Fibroblast of villous mesenchyme (primary cell): ENCODE measurements at places on chromosomes 1 and 21.

DNA sequence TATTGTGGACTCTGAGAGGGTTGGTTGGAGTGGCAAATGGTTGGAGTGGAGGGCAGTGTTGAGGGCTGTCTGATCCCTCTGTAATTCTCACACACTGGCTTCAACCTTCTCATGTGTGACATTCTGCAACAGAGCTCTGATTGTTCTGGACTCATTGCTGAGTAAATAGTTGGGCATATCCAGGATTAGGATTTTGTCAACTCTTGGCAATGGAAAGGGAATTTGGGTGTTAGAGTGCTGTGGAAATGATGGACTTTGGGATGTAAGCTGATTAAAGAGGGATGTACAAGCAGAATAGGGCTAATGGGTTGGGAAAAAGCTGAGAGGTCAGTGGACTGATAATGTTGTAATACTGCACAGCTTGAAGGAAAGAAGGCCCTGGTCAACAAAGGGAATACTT is 16.5 kb downstream of the TLCD4 start:
- DNase-seq, result no peak

DNA sequence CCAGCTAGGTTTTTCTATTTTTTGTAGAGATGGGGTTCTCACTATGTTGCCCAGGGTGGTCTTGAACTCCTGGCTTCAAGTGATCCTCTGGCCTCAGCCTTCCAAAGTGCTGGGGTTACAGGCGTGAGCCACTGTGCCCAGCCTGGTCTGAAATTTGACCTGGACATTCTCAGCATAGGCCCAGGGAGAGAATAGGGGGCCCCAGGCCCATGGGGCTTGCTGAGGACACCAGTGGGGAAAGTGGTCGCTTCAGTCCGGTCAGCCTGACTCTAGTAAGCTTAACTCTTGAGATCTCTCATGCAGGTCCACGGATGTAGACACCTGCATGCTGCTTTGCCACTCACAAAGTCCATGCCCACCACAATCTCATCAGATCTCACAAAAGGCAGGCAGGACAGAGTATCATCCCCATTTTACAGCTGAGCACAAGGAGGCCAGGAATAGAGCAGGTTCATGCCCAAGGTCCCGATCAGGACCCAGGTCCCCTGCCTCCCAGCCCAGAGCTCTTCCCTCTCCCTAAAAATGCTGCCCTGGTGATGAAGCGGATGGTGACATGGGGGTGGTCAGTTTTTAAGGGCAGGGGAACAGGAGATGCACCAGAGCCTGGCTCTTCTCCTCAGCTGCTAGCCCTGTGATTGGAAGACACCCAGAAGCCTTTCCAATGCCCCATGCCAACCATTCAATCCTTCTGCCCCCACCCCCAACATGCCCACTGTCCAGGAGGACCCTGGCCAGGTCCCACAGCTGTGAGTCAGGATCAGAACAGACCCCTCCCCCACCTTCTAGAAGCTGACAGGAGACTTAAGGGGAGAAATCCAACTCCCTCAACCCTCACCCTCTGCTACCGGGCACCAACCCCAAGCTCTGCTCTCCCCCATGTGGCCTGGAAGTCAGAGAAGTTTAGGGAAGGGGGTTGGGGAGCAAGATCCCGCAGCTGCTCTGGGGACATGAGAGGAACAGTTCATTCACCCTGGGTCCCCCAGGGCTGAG is 1.8 kb downstream of the FHL3 start:
- peak; percentile 50 for DNase-seq

- no peak for DNase-seq
These were observed 42.2 kb downstream of the H3-3A start for GRCh38 chr1:226104671-226105121.

GRCh38 chr1:40625076-40625475 is 40.4 kb downstream of the RIMS3 start:
- DNase-seq, result no peak

- DNase-seq, result no peak
These were observed 14.5 kb downstream of the KIAA0040 start for GRCh38 chr1:175178056-175178455.

DNA sequence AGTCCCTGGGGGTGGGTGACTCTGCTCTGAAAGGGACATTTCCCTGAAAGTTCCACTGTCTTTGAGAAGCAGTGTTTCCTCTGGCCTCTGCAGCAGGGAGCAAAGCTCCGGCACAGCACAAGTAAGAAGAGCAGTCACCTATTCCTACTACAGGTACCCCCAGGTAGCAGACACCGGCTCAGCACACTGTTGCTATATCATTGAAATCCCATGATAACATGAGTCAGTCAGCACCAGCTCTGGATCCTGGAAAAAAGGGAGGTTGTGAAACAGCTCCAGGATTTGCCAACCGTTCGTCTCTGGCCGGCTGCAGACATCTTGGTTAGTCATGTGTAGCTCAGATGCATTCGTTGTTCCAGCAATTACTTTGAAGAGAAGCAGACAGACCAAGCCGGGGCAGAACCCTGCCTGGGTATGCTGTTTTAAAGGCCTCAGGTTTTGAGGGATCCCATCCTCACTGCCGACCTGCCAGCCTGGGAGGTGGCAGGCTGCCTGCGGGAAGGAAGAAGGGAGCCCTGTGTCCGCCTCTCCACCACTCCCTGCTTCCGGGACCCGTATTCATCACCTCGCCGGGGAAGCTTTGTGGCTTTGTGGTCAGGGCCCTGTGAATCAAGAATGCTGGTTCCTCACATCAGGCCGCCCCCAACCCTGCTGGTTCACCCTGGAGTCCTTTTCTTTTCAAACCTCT is 139.2 kb downstream of the CLIC6 start:
- DNase-seq, result peak; percentile 98

DNA sequence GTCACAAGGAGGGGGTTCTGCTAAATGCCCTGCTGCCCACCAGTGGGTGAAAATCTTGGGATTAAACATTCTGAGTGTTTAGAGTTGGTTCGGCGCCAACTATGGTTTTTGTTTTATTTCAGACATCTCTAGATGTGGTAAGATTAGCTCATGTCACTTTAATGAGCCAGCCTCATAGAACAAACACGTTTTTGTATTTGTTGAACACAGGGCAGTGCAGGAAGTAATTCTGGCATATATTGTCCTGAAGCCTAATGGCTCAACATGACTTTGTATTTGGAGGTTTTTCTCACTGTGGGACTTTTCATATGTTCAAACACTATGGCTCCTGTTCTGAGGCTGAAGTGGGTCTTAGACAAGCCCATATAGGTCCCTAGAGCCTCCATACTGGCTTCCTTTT is 107.8 kb downstream of the NGF start:
- no peak for DNase-seq

GRCh38 chr1:91498498-91499245 is 2.0 kb upstream of the CDC7 start:
- no peak for DNase-seq

GRCh38 chr1:51627672-51628071 is 10.8 kb downstream of the OSBPL9 start:
- peak; percentile 67 for DNase-seq

DNA sequence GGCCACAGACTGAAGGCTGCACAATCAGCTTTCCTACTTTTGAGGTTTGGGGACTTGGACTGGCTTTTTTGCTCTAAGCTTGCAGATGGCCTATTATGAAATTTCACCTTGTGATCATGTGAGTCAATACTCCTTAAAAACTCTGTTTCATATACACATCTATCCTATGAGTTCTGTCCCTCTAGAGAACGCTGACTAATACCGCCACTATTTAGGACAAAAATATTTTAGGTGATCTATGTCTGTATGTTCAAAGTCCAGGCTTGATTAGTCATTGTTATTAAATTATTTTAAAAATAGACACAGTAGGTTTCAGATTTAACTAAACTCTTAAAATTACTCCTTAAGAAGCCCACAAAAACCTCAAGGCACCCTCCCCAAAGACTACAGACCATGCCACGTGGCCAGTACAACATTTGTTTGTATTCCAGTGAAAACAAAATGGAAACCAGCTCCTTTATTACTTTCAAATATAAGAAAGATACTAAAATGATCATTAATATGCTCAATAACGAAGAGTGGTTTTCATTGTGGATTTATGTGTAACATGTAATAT is 63.1 kb downstream of the TMPRSS15 start:
- peak; percentile 0 for DNase-seq

DNA sequence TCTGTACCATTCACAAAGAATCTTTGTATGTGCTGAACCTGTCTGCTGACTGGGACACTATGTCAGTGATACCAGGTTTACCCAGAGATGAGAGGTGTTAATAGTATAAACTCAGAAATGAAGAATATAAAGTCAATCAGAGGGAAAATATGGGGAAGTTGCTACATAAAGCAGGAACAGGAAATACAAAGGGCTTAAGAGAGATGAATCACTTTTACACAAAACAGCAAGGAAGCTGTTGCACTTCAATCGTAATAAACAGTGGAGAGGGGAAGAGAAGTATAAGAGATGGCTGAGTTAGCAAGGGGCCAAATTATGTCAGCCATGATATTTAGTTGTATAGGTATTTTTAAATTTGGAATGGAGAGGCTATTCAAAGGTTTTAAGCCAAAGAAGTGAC is 890.2 kb upstream of the NCAM2 start:
- DNase-seq, result no peak

DNA sequence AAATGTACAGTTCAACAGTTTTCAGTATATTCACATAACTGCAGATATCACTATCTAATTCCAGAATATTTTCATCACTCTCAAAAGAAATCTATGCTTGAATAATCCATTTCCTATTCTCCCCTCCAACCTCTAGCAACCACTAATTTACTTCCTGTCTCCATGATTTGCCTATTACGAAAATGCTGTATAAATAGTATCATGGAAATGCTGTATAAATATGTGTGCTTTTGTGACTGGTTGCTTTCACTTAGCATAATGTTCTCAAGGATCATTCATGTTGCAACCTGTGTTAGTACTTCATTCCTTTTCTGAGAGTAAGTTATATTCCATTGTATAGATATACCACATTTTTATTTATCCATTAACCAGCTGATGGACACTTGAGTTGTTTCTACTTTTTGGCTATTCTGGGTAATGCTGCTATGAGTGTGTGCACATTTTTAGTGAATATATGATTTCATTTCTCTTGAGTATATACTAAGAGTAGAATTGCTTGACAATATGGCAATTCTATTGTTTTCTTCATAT is 115.6 kb downstream of the TNFSF18 start:
- peak; percentile 47 for DNase-seq

DNA sequence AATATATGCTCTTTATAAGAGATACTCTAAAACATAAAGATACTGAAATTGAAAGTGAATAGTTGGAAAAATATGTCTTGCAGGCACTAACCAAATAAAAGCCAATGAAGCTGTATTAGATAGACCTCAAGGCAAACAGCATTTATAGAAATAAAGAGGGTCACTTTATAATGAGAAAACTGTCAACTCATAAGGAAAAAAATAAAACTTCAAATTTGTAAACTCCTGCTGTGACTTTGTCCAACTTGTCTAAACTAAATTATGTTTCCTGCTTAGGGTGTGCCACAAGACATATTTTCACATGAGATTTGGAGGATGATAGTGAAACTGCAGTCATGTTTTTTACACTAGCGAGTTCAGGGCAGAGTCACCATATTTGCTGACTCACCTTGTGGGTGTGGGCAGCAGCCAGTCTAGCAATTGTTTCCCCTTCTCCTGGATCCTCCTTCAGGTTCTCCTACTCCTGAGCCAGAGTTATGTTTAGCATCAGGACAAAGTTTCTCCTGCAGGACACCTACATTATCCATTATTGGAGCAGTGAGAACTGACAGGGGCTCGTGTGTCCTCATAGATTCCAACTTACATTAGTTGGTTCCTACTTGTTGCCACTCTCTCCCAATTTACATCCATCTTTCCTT is 43.8 kb downstream of the CD53 start:
- DNase-seq, result peak; percentile 26

DNA sequence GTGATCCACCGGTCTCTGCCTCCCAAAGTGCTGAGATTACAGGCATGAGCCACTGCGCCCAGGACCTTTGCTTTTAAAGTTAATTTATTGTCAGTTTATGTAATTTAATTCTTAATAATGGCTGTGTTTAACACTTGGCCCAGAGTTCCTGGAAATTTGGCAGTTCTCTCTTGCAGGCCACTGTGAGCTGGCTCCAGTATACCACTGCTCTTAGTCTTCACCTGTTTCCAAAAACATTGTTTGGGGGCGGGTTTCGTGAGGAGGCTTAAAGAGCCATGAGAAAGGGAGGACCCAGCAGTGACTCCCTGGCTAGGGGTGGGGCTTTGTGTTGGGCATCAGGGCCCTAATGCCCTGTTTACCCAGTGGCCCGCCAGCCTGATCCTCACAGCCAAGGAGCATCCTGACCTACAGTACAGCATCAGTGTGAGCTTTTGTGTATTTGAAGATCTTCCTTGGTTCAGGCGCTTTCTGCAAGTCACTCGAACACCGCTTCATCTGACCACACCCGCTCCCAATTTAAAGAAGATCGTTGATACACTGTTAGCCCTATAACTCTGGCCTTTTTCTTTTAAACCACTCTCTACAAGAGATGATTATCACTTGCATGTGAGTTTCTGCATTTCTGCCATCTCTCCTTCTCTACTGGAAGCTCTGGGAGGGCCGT is 12.0 kb upstream of the BGLAP start:
- DNase-seq, result no peak

DNA sequence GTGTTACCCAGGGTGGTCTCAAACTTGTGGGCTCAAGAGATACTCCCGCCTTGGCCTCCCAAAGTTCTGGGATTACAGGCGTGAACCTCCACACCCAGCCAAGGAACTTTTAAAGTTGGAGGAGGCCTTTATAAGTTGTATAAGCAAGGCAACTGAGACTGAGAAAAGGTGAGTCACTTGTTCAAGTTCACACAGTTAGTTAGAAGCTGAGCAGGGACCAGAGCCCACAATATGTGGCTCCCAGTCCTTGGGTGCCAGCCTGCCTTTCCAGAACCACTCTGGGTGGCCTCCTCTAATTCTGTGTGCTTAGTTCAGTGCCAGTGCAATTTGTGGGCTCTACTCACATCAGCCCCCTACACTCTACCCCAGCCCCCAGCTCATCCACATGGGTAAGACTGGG is 3.7 kb downstream of the RAB25 start:
- DNase-seq, result no peak

- no peak for DNase-seq
These were observed 21.9 kb upstream of the MNDA start for GRCh38 chr1:158809256-158809655.

- DNase-seq, result no peak
These were observed 135.8 kb upstream of the COL6A1 start for GRCh38 chr21:45845770-45846090.

DNA sequence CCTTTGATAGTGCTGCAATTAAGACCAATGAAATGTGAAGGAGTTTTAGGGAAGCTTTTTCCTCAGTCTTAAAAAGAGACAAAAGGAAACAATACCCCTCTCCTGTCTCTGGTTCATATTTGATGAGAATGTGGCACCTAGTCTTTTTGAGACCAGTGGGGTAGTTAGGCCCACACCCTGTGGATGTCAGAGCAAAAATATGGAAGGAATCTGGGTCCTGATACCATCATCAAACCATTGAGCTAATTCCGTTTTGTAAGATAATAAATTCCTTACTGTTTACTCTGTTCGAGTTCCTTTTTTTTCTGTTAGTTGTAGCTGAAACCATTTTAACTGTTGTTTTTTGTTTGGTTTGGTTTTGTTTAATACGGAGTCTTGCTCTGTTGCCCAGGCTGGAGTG is 33.3 kb downstream of the PTPRC start:
- peak; percentile 40 for DNase-seq

DNA sequence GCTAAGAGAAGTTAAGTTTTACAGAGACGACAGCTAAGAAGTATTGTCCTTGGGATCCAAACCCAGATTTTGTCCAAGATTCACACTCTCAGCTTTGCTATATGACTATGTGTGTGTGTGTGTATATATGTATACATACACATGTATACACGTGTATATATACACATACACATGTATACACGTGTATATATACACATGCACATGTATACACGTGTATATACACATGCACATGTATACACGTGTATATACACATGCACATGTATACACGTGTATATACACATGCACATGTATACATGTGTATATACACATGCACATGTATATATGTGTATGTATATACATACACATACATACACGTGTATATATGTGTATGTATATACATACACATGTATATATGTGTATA is 3.9 kb upstream of the CACHD1 start:
- DNase-seq, result no peak
